ENCODE measurements at places on chromosomes 5 and 9.

- no peak for DNase-seq
Measured at GRCh38 chr9:37197158-37198038, 77.0 kb downstream of the ZCCHC7 start.

DNA sequence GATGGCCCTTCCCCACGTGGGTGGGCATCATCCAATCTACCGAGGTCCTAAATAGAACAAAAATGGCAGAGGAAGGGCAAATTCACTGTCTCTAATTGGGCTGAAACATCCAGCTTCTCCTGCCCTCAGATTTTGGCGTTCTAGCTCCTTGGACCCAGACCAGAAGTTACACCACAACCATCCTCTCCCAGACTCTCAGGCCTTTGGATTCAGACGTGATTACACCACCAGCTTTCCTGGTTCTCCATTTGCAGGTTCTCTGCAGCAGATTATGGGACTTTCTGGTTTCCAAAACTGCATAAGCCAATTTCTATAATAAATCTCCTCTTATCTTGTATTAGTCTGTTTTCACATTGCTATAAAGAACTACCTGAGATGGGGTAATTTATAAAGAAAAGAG, 73.6 kb upstream of the STARD4 start:
- no peak for DNase-seq

- no peak for DNase-seq
Measured at GRCh38 chr5:172699999-172700364, 58.9 kb downstream of the NEURL1B start.

GRCh38 chr5:6404129-6404528, 25.8 kb upstream of the MED10 start:
- DNase-seq, result no peak

- DNase-seq, result no peak
Measured at GRCh38 chr5:28156981-28157380, 1118.6 kb upstream of the CDH9 start.

GRCh38 chr5:5291357-5291756, 131.1 kb upstream of the ICE1 start:
- DNase-seq, result no peak

- no peak for DNase-seq
Measured at GRCh38 chr5:38651806-38652205, 95.4 kb upstream of the LIFR start.

- DNase-seq, result no peak
Measured at GRCh38 chr5:119319890-119320289, 35.9 kb upstream of the TNFAIP8 start.

DNA sequence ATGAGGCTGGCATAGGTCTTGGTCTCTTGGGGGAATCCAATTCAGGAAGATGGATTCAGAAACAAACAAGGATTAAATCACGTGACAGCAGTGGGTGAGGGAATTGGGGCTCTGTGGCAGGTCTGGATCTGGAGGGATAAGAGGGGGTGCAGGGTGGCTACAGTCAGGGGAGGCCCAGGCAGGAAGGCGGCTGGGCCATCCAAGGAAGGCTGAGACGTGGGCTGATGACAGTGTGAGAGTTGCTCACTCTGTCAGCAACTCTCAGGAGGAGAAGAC, 65.8 kb upstream of the COL5A1 start:
- no peak for DNase-seq

All from stimulated activated CD8-positive, alpha-beta memory T cell treated with anti-CD3 and anti-CD28 coated beads, Interleukin-7, amount 100 ng/mL, for 1 hour (primary cell).